ENCODE measurements at places on chromosomes 16 and 17.

- DNase-seq, result no peak
Observed at GRCh38 chr17:37292429-37293139, 83.2 kb upstream of the C17orf78 start.

DNA sequence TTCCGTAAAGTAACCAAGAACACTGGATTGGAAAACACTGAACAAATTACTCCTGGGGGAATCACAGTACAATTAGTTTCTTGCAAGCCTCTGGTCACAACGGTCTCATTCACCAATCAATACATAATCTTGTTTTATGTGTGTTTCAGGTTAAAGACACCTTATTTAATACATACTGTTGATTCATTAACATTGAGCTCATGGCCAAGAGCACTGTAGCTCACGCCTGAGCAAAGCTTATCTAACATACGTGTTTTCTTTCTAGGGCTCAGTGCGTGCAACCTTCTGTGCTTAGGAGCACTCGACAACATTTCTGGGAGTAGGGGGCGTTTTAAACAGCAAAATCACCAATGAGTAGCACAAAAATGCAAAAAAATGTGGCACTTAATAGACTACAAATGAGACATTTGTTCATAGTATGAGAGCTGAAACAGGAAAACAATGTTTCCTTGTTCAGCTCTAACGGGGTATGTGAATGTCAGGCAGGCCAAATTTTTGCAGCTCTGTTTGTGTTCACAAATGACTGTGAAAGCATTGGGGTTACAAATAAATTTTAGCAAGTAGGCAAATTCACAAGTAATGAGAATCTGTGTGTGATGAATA lies 206.2 kb downstream of the CNTNAP4 start:
- DNase-seq, result no peak

- DNase-seq, result no peak
Observed at GRCh38 chr17:28497931-28498330, 8.2 kb upstream of the FOXN1 start.

DNA sequence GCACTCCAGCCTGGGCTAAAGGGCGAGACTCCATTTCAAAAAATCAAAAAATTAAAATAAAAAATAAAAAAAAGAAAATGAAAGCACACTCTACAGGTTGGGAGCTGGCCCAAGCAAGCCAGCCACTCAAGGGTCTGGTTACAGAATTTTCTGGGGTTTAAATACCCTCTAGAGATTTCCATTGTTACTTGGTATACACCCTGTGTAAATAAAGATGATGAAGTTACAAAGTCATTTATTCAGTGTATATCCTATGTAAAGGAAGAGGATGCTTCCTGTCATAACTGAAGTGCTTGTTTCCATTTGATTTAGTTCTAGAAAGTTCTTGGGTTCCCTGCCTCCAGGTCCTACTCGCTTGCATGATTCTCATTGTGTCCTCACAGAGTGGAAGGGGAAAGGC lies 79.9 kb upstream of the C17orf78 start:
- DNase-seq, result no peak

DNA sequence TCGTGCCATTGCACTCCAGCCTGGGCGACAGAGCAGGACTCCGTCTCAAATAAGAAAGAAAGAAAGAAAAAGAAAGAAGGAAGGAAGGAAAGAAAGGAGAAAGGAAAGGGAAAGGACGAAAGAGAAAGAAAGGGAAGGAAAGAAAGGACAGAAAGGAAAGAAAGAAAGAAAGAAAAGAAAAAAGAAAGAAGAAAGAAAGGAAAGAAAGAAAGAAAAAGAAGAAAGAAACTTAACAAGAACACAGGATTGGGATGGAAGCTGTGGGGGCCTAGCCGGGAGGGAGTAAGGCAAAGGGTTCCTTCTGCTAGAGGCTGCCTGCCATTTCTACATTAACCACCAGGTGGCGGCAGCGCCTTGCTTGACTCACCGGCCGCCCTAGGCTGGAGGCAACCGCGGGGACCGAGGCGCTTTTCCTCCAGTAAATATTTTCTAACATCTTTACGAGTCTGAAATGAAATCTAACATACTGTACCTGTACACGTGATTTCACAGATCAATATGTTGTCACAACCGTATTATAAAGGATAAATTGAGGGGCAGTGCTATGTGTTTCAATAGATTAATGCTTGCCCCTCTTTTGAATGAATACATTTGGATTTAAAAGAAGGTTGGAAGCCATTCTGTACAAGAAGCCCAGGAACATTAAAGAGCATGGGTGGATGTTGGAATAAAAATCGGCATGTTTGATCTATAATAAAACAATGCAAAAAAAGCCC lies 6.1 kb downstream of the GJD3 start:
- peak; percentile 92 for DNase-seq

Measured in activated CD4-positive, alpha-beta T cell treated with anti-CD3 and anti-CD28 coated beads for 4 hours (primary cell).